NCI-H774 (cell line): ENCODE measurements at places on chromosomes 2 and 18.

- no peak for DNase-seq
Observed at GRCh38 chr2:10285191-10285555, 17.5 kb upstream of the HPCAL1 start.

DNA sequence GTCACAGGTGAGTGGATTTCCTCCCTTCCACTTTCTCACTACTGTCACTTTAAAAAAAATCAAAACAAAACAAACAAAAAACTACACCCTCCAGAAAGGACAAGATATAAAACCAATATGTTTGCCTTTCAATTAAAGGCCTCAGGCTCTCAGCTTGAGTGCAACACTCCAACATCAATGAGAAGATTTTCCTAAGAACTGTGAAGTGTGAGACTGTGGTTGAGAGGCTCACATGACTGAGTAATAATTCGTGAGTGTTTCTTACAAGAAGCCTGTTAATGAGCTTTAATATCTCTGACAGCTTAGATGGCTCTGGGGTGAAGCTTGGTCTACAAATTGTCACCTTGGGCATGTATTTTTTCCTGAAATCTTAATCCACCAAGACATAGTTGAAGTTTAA is 216.1 kb downstream of the ETAA1 start:
- no peak for DNase-seq

DNA sequence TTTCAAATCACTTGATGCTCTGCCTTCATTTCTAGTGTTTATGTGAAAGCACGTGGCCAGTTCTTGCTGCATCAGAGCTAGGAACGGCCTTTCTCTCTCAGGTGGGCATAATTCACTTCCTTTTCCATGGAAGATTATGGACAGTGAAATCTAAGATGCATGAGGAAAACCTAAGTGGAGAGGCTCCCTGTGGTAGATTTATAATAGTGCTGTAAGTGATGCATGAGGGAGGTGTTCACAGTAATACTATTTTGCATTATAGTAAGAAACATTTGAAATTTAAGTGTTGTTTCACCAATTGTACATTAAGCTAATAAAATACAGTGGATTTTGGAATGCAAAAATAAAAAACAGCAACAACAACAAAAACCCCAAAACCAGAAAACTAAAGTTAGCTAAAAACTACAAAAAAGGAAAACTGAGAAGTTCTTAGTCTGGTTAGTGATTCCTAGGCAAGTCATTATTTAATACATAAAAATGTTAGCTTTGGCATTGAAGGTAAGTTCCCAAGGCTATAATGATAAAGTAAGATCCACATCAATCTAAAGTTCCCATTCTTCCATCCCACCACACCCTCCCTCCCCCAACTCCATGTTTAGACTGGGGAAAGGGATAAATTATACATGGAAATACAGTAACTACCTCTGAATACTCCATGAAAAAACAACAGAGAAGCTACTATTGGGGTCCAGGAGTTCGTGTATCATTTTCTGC is 153.9 kb downstream of the NAPG start:
- DNase-seq = no peak

GRCh38 chr2:134027980-134028379 is 225.9 kb upstream of the MGAT5 start:
- DNase-seq = no peak

- no peak for DNase-seq
Observed at GRCh38 chr18:52242711-52243110, 97.3 kb upstream of the DCC start.

DNA sequence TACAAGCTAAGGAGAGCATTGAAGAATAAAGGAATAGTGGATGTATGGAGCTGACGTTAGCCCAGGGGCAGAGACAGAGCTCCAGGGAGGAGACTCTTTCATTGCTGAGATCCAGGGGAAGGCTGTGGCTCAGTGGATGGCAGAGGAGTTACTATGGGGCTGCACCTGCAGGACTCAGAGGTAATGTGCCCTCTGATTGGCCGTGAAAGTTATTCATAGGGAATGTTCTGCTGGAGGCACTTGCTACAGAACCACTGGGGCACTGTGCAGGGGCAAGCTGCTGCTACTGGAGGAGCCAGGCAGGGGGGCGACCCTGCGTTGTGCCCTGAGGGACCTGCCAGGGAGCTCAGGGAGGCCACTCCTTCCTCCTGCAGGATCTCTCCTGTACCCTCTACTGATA is 199.2 kb downstream of the PTPRM start:
- DNase-seq = no peak

DNA sequence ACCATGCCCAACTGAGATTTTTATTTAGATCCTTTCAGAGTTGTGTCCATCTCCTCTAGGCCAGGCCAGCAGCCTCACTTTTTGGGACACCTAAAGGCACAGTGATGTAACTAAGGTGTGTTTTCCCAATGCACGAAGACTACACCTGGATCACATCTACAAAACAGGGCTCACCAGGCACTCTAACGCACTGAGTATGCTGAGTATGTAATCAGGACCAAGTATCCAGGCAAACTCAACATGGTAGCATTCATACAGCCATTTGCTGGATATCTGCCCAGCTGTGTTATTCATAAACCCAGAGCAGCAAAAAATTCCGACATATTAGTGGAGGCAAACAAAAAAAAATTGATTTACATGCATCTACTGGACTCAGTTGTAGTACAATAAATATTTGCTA is 33.8 kb downstream of the LPIN2 start:
- DNase-seq = no peak

DNA sequence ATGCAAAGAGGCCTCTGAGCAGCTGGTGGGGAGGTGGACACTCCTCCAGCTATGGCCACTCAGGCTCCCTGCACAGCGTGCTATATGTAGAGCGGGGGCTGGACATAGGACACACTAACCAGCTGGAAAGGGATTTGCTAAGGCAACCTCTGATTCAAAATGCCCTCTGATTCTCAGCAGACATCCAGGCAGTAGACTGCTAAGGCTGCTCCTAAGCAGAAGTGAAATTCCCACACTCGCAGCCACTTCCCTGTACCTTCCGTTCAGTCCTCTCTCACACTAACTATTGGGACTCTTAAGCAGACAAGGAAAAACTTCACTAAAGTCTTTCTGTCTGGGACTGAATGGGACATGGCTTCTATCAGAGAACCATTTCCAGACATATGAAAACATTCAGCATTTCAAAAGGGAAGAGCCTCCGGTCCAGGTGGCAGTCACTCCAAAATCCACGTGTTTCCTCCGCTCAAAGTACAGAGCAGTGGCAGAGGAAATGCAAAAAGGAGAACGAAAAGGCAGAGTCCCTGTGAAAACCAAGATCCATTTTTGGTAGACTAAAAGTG is 265.8 kb downstream of the TTC32 start:
- no peak for DNase-seq

GRCh38 chr2:59713577-59713976 is 839.9 kb downstream of the BCL11A start:
- peak; percentile 61 for DNase-seq

GRCh38 chr18:78542204-78542603 is 437.4 kb upstream of the SALL3 start:
- DNase-seq = peak; percentile 4

- no peak for DNase-seq
Observed at GRCh38 chr2:23705771-23706612, 220.9 kb downstream of the ATAD2B start.

- DNase-seq = no peak
Observed at GRCh38 chr2:40255103-40255502, 196.8 kb downstream of the SLC8A1 start.

DNA sequence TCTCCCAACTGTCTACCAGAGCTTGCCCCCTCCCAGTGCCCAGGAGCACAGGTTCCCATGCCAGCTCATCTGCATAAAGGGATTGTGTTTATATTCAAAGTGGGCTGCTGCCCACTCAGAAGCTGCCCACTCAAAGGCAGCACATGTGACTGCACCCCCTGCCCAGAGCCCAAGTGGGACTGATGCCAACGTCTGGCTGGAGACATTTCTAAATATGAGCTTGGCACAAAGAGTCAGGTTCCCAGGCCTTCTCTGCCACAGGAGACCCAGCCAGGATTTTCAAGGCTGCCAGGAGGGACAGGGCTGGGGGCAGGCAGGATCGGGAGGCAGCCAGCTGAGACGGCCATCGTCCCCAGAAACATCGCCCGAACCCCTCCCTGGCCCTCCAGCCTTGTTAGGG is 67.1 kb downstream of the ZBTB7C start:
- DNase-seq = no peak

GRCh38 chr18:35581546-35581897 is at the start of gene GALNT1:
Gene GALNT1, plus strand, starts transcription at chr18:35581740. Its CDS starts 72,923 bp downstream, at chr18:35654663.
- DNase-seq = no peak

- no peak for DNase-seq
Observed at GRCh38 chr2:154447727-154448418, 250.6 kb upstream of the KCNJ3 start.
